ENCODE measurements at places on chromosomes 5 and 9.
A peak's percentile ranks its signal among the peaks of the same experiment; 100 is the strongest.

DNA sequence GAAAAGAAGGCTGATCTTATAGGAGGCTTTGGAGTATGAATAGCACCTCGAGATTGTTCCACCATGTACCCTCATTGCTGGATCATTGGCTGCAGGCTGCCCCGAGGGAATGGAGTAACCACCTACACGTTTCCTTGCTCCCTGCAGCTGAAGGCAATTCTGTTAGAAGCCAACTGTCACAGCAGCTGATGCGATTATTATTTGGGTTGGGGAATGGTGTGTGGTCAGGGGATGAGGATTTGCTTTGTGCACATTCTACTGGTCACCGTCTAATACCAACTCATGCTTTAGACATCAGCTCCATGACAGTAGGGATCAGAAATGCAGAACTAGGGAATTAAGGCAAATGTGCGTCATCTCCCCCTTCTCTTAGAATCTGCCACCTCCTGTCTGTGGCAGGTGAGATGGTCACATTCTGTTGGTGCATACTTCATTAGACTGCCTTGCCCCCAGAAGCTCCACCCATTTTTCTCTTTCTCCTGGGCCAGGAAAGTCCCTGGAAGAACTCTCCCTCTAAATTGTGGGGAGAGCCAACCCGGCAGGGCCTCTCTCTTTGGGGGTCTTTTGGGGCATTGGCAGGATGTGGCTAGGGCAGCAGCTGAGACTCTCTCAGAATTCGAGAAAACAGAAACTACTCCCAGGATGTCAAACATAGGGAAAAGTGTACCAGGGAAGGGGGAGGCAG, 32.8 kb downstream of the NEUROG1 start:
- no peak for DNase-seq

GRCh38 chr9:69527454-69527853, 144.7 kb downstream of the APBA1 start:
- DNase-seq = no peak

GRCh38 chr5:20463206-20463605, 475.2 kb upstream of the CDH18 start:
- no peak for DNase-seq

GRCh38 chr5:88964831-88965230, 81.8 kb upstream of the MEF2C start:
- DNase-seq = no peak

GRCh38 chr9:77834898-77835488, 186.9 kb upstream of the GNA14 start:
- no peak for DNase-seq

DNA sequence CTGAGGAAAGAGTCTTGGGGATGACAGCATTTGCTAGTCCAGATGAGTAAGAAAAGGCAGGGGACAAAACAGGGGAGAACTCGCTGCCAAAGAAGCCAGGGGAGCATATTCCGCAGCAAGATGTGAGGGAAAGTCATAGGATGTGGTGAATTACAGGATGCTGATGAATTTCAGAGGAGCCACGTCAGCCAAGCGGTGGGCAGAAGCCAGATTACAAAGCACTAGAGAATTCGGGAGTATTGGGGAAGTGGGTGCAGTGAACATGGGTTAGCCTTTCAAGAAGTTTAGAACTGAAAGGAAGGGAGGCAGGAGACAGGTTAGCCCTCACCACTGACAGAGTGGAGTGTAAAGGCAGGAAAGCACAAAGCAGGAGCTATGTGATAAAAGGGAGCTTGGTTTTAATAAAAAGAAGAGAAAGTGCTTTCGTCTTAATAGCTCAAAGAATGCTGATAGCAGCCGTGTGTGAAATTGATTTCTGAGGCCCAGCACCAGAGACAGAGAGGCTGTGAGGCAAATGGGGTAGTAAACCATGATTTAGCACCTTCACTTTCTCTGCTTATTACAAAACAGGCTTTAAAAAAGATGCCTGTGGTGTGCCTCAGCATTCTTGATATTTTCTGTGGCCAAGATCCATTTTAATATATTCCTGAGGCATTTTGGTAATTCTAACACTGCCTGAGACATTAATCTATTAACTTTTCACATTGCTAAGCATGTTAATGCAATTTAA, 16.9 kb downstream of the ADAMTSL1 start:
- DNase-seq = peak; percentile 100

GRCh38 chr5:151003503-151003860, 16.9 kb upstream of the GPX3 start:
- no peak for DNase-seq

DNA sequence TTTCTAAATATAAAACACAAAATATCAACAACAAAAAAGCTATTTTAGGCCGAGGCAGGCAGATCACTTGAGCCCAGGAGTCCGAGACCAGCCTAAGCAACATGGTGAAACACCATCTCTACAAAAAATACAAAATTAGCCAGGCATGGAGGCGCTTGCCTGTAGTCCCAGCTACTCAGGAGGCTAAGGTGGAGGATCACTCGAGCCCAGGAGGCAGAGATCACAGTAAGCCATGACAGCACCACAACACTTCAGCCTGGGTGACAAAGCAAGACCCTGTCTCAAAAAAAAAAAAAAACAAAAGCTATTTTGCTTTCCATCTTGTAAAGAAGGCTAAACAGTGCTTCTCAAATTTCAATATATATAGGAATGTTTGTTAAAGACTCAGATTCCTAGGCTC, 11.3 kb downstream of the C5orf15 start:
- no peak for DNase-seq

DNA sequence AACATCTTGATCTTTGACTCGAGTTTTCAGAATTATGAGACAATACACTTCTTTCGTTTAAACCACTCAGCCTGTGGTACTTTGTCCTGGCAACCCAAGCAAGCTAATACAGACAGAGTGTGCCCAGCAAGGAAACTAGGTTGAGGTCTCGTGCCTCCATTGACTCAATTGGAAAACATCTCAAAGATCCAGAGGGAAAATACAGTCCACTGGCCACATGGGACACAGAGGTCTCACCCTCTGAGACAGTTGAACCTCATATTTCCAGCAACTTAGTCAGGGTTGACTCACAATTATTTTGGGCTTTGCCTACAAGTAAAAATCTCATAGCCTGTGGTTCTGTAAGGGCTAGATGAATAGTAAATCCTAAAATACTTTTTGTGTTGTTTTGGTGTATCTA, 631.5 kb downstream of the MTRR start:
- peak; percentile 87 for DNase-seq

GRCh38 chr9:135330307-135330631, 149.3 kb upstream of the PPP1R26 start:
- no peak for DNase-seq

DNA sequence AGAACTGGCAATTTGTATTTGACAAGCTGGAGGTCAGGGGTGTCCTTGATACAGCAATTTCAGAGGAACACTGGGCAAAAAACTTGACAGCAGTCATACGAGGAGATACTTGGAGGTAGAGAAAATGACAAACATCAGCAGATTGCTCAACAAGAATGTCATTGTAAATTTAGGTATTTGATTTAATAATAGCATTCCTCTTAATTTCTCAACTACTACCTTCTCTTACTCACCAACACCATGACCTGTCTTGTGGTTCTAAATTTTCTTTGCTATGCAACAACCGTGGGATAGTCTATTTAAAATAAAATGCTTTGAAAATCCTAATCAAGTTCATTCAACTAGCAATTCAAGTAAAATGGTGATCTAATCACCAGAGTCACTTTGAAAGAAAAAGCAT, 128.4 kb downstream of the DNAH5 start:
- DNase-seq = no peak

- DNase-seq = no peak
Observed at GRCh38 chr5:40404613-40405012, 275.1 kb upstream of the PTGER4 start.

DNA sequence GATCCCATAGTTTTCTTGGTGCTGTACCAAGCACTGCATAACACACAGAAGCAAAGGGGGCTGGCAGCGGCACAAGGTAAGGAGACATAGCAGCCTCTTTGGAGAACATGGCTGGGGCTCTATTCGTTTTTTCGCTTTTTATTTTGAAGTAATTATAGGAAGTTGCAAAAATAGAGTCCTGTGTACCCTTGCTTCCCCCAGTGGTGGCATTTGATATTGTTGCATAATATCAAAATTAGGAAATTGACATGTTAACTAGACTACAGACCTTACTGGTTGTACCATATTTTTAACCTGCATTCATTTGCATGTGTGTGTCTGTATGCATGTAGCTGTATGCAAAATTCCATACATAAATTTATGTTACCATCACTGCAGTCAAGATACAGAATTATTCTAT, 6.6 kb upstream of the UBQLN1 start:
- no peak for DNase-seq

GRCh38 chr9:115018547-115019435, 88.4 kb upstream of the TNFSF8 start:
- peak; percentile 95 for DNase-seq

DNA sequence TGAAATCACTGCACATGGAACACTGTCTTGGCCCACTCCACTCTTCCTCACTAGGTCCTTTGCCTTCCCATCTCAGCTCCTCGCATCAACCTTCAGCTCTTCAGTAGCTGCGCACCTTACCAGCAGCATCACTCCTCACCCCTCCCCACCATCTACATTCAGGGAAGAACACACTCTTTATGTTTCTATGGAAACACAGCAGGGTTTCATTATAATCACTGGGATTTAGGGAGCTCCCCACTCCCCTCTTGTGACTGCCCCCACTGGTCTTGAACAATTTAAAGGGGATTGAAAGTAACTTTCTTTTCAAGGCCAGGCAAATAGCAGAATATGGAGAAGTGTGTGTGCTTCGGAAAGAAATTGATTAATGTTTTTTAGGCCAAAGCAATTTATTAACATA, 111.2 kb downstream of the INSYN2B start:
- DNase-seq = no peak

DNA sequence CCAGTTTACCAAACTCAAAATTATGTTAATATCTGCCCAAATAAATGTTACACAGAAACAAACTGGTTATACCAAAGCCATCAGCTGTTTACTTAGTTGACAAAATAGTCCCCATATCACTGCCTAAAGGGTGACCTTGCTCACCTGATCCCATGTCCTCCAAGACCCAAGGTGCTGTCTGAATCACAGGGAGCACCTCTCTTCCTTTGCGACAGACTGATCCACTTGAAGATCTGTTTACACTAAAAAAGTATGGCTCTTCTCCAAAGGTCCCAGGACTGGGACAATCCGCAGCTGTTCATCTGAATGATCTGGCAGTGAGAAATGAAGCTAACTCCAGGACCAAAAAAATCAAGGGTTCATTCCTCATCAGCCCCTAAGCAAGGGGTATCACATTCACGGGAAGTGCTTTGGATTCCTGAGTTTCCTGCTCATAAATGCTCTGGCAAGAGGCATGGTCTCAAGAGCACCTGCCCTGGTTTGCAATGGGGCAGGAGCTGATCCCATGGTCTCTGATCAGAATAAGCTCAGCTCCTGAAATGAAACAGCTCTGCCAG, 5.0 kb downstream of the PRUNE2 start:
- no peak for DNase-seq

DNA sequence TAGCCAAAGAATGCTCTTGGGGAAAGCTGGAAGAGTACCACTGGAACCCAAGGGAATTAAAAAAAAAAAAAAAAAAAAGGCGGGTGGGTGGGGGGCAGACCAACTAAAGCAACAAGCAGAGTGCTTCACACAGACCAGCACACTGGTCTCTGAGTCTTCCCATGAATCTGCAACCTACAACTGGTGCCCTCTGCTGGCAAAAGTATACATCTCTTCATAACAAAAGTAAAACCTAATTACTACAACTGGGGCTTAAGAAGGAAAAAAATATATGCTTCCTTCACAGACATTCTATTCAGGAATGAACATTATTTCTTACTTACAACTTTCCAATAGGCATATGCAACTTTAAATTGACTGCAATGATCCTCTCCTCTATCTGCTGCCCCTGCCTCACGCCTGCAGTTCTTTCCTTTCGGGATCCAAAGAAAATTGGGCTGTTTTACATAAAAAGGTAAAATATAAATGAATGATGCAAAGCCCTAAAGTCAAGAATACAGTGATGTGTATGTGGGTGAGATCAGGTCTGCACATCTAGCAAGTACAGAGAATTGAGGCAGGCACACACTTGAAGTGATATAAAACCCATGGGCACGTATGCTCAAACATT, 7.2 kb upstream of the KLHL3 start:
- peak; percentile 76 for DNase-seq

DNA sequence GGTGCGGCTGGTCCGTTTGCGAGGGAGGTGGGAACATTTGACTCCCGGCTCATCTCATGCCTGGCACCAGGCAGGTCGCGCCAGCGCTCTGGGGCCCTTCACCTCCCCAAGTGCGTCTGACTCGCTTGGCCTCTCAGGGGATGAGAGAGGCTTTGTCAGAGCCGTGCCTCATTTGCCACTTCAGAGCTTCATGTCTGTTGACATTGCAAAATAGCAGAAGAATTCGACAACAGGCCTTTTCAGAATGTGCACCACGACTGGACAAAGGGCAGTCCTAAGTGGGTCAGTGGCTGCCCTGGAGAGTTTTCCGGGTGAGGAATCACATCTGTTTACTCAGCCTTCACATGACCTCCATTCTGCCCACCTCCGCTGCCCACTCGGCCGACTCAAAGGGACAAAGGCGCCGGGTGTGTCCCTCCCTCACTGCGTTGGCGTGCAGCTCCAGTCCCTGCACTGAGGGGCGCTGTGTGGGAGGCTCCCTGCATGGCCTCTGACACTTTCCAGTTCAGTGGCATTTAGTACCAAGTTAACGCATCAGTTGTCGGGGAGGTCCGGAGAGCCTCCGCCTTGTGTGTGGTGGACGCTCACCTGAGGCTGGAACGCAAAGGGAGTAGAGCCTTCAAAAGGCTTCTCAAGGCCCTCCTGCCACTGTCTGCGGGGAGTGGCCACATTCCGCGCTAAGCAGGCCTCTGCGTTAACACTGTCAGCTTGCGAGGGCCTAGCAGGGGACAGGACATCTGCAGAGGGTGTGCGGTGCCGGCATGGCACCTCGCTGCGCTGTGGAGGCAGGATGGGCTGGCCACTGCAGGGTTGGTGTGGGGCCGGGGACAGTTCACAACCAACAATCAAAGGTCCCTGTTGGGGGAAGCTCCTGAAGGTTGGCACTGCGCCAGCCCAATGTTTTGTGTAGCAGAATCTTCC, 171.5 kb downstream of the NXNL2 start:
- DNase-seq = no peak

DNA sequence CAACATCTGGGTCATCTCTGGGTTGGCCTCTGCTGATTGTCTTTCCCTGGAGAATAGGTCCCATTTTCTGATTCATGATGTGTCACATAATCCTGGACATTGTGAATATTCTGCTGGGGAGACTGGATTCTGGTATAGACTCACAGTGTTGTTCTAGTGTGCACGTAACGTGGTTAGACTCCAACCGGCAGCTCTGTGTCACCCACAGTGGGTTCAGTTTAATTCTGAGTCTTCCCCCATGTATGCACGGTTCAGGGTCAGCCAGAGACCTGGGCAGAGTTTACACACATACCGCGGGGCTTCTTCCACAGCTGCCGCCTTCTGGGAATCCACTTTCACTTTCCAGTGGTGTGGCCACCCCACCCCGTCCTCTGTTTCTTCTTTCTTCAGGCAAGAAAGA, 38.0 kb upstream of the LRRC14B start:
- peak; percentile 76 for DNase-seq

DNA sequence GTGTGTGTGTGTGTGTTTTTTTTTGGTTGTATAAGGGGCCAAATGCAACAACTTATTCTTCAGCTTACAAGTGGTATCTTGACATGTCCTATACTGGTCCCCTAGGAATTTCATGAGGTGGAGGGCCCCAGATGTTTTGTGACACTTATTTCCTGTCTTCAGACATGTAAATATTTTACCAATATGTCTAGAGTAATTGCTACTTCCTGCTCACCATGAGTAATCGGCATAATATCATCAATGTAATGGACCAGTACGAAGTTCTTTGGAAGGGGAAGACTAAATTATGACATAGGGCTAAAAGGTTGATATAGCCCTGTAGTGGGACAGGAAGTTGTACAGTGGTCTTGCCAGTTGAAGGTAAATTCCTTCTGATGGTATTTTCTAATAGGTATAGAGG, 3.7 kb upstream of the OTULIN start:
- DNase-seq = no peak

- no peak for DNase-seq
Observed at GRCh38 chr9:17800418-17800817, 221.6 kb downstream of the SH3GL2 start.

All from fibroblast of skin of back (primary cell).